ENCODE measurements at places on chromosomes 1 and 21.

DNA sequence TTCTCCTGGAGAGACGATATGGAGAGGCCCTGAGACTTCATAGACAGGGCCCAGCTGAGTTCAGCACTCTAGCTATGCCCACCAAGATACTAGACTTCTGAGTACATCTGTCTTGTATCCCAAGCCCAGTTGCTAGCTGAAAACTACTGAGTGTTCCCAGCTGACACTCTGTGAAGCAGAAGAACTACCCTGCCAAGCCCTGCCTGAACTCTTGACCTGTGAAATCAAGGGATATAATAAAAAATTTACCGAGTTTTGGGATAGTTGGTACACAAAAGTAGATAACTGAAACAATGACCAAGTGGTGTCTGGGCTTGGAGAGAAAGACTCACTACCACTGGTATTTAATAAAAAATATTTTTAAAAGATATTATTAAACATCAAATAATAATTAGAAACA lies 267.5 kb downstream of the TRABD2B start:
- DNase-seq = no peak

DNA sequence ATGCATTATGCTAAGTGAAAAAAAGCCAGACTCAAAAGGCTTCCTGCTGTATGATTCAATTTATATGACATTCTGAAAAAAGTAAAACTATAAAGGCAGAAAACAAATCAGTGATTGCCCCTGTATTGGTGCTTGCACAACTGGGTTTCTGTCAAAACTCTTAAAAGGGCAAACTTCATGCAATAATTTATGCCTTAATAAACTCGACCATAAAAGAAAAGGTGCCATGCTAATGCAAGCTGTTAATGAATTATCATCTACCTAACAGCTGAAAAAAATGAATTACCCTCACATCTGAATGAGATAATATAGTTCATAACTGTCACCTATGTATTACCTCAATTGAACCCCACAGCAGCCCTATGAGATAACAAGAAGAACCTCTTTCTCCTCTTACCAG lies 120.8 kb upstream of the ATP1A1 start:
- no peak for DNase-seq

GRCh38 chr1:247506831-247507230 lies 29.4 kb downstream of the OR2C3 start:
- no peak for DNase-seq

GRCh38 chr1:3777647-3778589 lies 5.4 kb downstream of the SMIM1 start:
- DNase-seq = no peak

DNA sequence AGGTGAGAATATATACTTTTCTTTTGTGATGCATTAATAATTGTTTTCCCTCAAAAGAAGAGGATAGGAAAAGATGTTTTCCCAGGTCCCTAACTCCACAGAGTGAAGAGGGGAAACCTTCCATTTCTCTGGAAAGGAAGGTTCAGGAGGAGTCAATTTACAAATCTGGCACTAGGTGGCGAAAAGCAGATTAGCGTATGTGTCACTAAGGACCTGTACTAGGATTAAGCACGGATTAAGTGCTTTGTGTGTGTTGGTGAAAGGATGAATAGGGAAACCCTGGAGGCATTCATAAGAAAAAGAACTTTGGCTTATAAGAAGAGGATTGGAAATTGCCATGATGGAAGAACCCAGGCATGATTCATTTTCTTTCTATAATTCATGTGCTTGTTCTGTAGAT lies 410.1 kb upstream of the PLXNA2 start:
- DNase-seq = no peak

- peak; percentile 11 for DNase-seq
Observed at GRCh38 chr1:204207136-204207616, 6.6 kb downstream of the GOLT1A start.

- DNase-seq = no peak
Observed at GRCh38 chr1:204945565-204945977, 74.9 kb downstream of the NFASC start.

GRCh38 chr1:168565825-168566224 lies 10.6 kb upstream of the XCL1 start:
- no peak for DNase-seq

DNA sequence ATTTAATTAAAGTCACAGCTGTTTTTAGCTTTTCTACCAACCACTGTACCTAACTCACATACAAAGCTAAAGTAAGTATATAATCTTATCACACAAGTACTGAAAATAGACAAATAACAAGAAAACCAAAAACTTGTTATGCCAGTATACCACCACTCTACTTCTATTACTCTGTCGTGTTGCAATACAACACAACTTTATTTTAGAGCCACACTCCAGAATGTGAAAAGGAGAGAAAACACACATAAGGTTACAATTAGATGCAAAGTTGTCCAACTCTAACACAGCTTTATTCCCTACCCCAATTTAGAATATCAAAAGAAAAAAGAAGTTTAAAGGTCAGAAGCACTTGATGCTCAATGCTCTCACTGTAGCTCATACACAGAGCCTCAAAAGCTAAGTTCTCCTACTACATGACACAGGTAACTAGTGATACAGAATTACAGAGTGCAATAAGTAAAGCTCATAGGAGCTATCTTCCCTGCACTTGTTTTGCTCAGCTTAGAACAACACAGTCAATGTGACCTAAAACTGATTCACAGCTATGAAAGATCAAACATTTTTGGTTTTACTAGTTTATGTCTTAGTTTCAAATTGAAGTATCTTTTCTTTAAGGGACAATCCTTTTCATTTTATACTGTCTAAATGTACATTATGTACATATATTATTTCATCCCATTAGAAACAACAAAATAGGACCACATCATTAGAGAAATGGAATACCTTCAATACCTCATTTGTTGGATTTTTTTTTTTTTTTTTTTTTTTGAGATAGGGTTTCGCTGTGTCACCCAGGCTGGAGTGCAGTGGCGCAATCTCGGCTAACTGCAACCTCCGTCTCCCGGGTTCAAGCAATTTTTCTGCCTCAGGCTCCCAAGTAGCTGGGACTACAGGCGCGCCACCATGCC lies 29.2 kb downstream of the EYA3 start:
- no peak for DNase-seq

DNA sequence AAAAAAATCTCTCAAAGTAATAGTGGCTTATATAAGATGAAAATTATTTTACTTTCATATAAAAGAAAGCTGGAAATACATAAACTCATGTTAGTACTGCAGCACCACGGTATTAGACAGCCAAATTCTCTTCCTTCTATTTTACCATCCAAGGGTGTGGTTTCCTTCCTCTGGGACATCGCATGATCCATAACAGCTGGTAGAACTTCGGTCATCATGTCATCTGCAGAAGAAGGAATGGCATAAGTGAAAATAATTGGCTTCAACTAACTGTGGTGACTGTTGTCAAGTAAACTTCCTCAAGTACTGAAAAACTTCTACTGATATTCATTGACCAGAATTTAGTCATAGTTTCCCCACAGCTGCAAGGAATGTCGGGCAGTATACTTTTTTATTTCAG lies 28.3 kb upstream of the IFI44L start:
- DNase-seq = no peak

GRCh38 chr21:36839123-36839522 lies 127.3 kb downstream of the HLCS start:
- peak; percentile 45 for DNase-seq

DNA sequence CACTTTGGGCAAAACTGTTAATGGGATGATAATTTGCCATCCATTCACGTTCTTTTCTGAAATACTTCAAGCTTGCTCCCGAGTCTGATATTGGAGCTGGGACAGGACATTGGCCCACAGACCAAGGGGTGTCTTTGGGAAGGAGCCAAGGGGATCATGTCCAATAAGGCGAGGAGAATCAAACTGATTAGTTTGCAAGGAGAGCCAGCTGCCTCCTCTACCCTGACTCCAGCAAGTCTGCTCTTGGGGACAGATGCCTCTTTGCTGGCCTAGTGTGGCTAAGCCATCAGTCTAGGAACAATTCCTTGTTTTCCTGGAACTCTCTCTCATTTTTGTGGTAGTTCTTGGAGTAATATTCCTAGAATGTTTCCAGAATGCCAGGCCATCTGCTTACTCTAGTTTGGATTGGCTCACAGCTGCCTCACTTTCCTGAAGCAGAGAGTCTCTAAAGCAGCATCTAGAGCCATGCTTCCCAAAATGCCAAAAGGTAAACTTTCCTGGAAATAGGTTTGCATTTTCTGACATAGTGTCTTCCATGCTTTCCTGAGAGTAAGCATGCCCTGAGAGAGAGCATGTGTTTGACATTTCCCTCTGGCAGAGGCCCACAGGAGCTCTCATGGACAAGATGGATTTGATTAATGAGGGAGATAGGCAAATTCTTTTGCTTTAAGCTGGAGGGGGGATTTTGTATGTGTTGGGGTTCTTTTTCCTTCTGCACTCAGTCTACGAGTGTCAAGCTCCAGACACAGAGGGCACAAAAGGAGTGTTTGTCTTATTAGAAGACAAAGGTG lies 145.6 kb downstream of the GDAP2 start:
- DNase-seq = no peak

DNA sequence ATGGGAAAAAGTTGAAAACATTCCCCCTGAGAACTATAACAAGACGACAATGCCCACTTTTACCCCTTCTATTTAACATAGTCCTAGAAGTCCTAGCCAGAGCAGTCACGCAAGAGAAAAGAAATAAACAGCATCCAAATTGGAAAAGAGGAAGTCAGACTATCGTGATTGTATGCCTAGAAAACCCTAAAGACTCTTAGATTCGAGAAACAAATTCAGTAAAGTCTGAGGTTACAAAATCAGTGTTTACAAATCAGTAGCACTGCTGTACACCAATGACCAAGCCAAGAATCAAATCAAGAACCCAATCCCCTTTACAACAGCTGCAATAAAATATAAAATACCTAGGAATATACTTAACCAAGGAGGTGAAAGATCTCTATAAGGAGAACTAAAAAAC lies 72.4 kb downstream of the POU2F1 start:
- DNase-seq = no peak

DNA sequence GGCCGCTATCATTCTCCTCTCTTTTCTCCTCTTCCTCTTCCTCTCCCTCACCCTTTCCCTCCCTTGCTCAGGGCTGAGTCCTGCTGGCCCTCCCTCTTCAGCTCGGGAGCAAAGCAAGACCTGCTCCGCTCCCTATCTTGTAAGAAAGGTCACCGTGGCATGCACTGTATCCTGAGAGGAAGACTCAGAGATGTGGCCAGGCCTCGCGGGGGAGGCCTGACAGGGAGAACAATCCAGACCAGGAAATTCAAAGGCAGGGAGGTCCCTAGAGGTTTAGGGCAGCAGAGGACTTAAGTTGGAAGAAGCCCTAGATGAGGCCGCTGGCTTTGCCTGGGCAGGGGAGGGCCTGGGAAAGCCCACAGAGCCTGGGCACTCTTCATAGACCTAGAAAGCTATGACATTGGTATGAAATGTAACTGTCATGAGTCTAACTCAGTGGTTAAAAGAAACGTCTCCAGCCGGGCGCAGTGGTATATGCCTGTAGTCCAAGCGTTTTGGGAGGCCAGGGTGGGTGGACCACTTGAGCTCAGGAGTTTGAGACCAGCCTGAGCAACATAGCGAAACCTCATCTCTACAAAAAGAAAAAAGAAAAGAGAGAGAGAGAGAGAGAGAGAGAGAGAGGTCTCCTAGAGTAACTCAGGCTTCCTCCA lies 14.6 kb upstream of the PTAFR start:
- no peak for DNase-seq

DNA sequence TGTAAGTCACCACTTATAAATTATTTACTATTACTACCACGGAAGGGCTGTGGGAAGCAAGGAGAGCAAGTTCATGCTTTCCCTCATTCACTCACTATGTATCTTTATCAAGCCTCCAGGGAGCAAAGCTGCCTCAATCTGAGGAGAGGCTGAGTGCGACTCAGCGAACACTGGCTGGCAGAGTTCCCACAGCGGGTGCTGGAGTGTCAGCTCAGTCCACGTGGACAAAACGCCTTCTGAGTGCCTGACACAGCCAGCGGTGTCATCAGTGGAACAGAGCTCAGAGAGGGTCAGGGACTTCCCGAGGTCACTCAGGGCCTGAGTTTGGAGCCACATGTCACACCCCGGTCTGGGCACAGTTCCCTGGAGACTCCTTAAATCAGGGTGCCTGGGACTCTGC lies 16.9 kb downstream of the MATN1 start:
- DNase-seq = no peak

- no peak for DNase-seq
Observed at GRCh38 chr21:38039841-38040240, 123.6 kb upstream of the KCNJ6 start.

DNA sequence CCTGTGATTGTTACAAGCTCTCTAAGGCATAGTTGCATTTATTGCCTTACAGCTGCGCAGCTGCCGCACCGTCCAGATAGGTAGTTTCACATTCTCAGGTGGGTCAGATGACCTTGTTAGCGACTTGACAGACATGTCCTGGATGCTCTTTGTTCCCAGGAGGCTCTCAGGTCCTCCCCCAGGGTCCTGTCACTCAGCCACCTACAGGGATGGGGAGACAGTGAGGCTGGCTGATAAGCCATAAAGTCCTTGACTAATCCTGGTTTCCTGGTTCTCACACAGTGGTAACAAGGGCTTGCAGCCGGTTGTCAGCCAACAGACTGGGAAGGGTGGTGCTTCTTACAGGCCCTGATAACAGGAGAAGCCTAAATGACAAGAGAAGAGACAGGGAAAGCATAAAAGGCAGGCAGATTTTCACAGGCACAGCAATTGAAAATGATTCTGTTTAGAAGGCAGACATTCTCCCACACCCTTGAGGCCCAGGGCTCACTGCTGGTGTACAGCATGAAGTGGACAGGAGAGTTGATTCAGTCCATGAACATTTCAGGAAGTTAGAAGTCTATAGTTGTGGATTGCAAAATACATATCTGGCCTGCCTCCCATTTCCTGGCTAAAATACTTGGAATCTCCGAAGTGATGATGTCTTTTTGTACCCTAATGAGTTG lies 2.9 kb downstream of the ARF1 start:
- peak; percentile 33 for DNase-seq

- no peak for DNase-seq
Observed at GRCh38 chr1:67540025-67540732, 110.0 kb upstream of the SERBP1 start.

GRCh38 chr1:92310185-92310597 lies 11.3 kb downstream of the RPAP2 start:
- peak; percentile 42 for DNase-seq

DNA sequence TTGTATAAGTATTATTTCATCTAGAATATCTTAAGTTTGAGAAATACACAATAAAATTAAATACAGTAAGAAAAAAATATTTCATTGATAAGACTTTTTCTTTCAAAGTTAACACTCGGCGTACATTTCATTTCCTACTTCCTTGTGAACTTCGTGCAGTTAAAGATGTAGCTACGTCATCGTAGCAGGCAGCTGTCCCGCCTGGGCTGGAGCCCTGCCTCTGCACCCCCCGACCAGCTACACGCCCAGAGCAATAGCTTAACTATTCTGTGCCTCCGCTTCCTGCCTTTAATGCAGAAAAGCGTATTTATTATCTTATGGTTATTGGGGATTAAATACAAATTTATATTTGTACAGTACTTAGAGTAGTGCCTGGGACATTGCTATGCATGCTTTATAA lies 53.5 kb downstream of the CLSTN1 start:
- no peak for DNase-seq
